ENCODE measurements at places on chromosomes 1 and 21.

- DNase-seq = no peak
Measured at GRCh38 chr1:44355582-44356305, 687 bp upstream of the ERI3 start.

DNA sequence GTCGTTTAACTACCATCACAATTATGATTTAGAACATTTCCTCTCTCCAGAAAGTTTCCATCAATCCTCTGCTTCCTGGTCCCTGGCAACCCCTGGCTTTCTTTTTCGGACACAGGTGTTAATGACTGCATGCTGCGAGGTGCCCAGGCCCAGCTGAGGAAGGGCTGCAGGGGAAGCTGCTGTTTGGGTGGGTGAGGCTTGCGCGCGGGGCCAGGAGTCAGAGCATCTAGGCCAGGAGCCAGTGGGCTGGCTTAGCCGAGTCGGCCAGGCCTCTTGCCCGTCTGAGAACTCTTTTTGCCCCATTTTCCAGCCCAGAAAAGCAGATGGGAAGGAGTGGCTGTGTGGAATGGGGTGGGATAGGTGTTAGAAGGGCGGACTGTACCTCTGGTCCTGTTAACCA is 51.5 kb downstream of the NAV1 start:
- DNase-seq = no peak

- DNase-seq = no peak
Measured at GRCh38 chr1:112707221-112708001, 484 bp upstream of the RHOC start.

DNA sequence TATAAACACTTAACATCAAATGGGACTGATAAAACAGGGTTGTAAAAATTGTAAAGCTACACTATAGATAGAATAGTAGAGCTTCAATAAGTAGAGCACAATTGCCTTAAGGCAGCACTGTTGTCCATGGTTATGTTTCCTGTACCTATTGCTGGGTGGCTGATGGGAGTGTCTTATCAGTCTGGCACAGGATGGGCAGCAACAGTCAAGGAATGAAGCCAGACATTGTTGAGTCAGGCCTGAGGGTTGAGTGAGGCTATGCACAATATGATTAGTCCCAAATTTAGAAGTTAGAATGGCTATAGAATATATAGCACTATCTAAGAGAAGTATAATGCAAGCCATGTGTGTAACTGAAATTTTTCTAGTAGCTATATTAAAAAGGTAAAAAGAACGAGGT is 25.0 kb upstream of the CD1D start:
- no peak for DNase-seq

GRCh38 chr1:60813071-60813470 is 269.3 kb upstream of the NFIA start:
- no peak for DNase-seq

- no peak for DNase-seq
Measured at GRCh38 chr1:52122384-52122783, 19.5 kb upstream of the ZFYVE9 start.

DNA sequence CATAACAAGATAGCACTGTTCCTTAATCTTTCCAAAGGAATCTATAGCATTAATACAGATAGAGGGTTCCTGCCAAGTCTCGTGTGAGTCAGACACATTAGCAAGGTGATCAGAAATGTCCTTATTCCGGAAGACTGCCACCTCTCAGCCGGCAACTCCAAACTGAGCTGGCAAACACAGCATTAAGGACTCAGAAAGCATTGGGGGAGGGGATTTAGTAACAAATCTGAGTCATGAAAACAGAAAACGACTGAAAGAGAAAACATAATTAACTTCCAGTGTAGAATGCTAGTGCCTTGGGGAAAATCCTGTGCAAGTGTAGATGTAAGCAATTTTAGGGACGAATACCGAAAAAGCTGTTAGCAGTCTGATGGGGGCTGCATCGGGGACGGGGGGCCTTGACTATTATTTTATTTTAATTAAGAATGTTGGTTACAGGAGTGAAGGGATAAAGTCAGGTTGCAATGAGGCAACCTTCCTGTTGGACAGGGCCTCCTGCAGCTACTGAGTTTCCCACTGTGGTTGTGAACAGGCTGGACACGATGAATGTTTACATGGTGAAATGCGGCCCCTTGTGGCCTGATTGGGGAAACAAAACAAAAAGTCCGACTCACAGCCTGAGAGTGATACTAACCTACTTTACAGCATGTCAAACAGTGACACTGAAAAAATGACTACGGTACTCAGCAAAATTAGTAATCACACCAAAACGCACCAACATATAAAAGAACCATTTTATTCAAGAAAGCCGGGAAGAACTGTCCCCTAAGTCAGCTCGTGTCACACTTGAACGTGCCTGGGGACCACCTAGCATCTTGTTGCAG is 20.7 kb downstream of the MIS18A start:
- DNase-seq = peak; percentile 18

GRCh38 chr1:174799136-174799479 is 200.6 kb upstream of the CACYBP start:
- DNase-seq = no peak

DNA sequence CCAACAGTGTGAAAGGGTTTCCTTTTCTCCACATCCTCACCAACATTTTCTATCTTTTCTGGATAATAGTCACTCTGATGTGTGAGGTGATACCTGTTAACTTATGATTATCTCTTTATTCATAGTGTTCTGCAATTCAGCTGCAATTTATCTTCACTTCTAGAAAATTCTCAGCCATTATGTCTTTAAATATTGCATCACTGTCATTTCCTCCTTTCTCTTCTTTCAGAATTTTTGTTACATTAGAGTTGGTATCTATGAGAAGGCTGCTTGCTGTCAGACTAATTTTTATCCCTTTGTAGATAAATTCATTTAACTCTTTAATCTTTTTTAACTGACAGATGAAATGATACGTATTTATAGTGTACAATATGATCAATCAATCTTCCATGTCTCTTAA is 30.5 kb upstream of the ATF3 start:
- no peak for DNase-seq

GRCh38 chr1:179867493-179868330 is 9.9 kb downstream of the TOR1AIP2 start:
- no peak for DNase-seq

GRCh38 chr1:184915463-184916090 is 58.7 kb downstream of the NIBAN1 start:
- DNase-seq = no peak

GRCh38 chr1:175278734-175279116 is 86.1 kb upstream of the KIAA0040 start:
- DNase-seq = no peak

GRCh38 chr1:112720800-112721199 is 5.7 kb upstream of the PPM1J start:
- DNase-seq = no peak

- no peak for DNase-seq
Measured at GRCh38 chr21:25428537-25428936, 178.7 kb downstream of the MRPL39 start.

DNA sequence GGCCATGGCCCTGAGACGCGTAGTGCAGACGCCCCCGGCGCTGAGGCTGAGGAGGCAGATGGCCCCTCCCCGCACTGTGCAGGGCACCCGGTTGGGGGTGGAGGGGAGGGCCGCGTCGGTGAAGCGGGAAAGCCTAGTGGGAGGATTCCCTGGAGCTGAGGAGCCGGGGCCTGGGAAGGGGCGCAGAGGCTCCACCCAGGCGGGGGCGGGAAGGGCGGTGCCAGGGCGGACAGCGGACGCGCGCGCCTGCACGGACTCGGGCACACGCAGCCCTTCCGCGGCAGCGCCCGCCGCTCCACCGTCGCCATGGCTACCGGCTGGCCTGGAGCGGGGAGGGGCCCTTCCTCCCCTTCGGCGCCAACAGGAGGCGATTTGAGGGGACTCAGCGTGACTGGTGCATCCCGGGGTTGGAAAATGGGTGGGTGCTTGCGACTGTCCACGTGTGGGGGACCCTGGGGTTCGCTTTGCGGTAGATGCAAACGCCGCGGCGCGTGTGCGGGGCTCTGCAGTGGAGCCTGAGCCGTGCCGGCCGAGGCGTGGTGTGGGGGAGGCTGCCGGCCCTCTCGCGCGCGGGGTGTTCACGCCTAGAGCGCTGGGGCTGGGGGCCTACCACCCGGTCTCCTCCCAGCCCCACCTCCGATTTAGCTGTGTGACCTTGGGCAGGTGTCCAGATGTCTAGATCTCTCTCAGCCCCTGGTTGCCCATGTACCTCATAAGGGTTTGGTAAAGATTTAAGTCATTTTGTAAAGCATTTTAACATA is 35.1 kb downstream of the PTPRF start:
- DNase-seq = no peak

- no peak for DNase-seq
Measured at GRCh38 chr1:89631816-89632656, 884 bp upstream of the LRRC8C start.

DNA sequence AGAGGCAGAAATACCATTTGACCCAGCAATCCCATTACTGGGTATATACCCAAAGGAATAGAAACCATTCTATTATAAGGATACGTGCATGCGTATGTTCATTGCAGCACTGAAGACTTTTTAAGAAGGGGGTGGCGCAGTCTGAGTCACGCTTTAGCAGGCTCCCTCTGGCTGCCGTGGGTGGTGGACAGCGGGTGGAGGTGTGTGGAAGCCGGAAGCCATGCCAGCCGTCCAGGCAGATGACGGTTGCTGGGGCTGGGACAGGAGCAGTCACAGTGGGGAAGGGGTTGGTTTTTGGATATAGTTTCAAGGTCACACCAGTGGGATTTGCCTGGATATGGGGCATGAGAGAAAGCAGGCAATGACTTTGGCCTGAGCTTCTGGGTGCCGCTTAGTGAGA is 270.5 kb downstream of the GRIK3 start:
- no peak for DNase-seq

GRCh38 chr1:14646973-14647372 is 48.5 kb downstream of the KAZN start:
- no peak for DNase-seq

- DNase-seq = no peak
Measured at GRCh38 chr1:8263791-8264190, 54.1 kb upstream of the SLC45A1 start.

DNA sequence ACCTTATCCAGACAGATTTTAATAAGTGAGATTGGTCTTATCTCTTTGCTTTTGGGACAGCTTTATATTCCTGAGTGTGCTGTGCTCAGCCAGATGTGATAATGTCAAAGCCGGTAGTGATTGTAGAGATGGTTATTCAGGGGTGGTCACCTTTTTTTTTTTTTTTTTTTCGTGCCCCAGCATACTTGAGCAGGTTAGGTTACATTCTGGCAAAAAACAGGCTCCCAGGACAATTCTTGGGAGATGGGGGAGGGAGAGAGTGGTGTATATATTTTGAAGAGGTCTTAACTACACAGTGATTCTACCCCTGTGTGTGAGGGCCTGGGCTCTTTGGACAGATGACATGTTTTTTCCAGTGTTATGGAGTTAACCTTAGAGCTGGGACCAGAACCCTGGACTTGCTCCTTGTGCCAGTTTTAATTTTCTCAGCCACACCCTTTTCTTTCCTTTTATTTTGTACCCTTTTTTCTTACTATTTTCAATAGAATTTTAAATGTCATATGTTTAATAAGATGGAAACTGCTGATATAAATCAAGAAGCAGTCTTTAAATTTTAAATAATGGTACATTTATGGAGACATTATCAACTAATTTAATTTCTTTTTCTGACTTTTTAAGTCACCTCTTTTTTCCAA is 88.4 kb downstream of the DYRK1A start:
- DNase-seq = no peak

- no peak for DNase-seq
Measured at GRCh38 chr1:107318932-107319331, 178.1 kb downstream of the NTNG1 start.

DNA sequence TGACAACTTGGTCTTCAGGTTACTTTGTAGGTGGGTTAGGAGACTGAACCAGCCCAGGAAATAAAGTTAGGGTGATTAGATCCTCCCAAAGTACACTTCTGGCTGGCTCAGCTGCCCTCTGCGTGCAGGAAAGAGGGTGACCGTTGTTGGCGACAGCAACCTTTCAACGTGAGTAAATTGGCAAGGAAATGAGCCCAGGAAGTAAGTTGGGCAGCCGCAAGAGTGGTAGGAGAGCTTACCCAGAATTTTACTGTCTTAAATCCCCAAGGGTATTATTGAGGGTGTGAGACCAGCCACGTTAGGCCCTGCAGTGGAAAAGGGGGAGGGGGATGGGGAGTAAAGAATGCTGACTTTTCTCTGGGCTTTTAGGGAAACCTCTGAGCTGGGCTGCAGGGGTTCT is 1.6 kb downstream of the TENT5C start:
- DNase-seq = no peak

GRCh38 chr21:46661642-46662366 is 26.3 kb downstream of the PRMT2 start:
- DNase-seq = no peak

GRCh38 chr1:6800745-6801144 is 15.5 kb downstream of the CAMTA1 start:
- DNase-seq = no peak

GRCh38 chr1:49465486-49466185 is 558.1 kb downstream of the AGBL4 start:
- DNase-seq = no peak

DNA sequence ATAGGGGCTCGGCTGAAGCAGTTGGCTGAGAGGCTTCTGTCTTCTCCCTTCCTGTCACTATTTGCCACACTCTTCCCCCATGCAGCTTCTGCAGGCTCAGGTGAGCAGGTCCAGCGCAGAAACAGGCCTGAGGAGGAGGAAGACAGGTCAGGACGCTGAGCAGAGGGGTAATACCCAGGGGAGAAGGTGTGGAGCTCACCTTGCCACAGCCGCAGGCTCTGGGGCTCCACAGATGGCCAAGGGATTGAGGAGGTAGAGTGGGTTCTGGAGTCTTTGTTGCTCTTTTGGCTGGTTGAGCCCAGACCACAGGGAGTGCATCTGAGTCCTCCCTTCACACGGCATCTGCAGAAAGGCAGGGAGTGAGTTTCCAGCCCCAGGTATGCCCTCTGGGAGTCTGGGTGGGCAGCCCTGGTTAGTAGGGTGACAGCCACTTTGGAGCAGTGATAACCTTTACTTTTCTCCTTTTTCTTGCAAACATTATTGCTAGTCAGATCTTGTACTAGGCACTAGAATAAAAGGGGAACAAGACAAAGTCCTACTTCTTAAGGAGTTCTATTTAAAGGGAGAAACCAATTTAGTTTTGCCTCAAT is 9.7 kb downstream of the EIF3I start:
- no peak for DNase-seq

All from thymus (tissue), 14 donors.